NCI-H446 treated with DMSO at 0.1 percent for 48 hours (cell line): ENCODE measurements at places on chromosomes 3 and 15.

DNA sequence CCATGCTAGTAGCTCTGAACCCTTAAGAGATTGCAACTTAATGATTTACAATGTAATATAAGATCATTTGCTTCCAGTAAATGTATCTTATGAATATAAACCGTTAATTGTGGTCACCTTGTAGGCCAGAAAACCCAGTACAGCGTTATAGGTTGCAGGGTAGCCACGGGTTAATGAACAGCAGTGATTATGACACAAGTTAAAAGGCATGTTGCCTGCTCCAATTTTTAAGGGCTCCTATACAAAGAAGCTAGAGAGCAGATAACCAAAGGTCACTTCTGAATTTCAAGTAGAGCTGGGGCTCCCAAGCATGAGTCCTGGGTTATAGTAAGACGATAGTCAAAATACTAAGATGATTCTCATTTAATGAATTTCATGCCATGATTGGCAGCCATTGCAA lies 13.5 kb downstream of the GUCA1C start:
- DNase-seq, result no peak

DNA sequence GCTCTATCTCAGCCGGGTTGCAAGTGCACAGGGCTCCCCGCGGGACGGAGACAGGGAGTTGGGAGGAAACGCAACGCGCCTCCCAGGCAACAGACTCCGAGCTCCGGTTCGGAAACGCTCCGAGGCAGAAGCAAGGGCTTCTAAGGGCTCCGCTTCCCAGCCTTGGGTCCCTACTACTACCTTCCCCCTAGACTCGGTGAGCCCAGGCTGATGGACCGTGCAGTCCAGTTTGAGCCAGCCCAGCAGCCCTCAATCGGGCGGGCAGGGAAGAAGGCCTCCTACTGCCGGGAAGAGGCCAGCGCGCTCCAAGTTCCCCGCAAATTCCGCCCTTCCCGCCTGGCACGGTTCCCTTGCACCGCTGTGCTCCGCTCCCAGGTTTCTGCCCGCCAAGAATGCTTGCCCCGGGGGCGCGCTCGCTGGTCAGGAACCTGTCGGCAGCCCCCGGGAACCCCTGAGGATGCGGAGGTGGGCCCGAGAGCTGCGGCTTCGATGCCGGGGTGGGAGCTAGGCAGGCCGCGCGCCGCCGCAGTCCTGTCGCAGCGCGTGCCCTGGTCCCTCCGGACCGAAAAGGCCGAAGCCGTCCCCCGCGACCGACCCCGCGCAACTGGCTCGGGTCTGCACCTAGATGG lies 728 bp downstream of the TRANK1 start:
- DNase-seq, result no peak

- DNase-seq, result no peak
These were observed 66.8 kb downstream of the FLNB start for GRCh38 chr3:58074997-58075396.

DNA sequence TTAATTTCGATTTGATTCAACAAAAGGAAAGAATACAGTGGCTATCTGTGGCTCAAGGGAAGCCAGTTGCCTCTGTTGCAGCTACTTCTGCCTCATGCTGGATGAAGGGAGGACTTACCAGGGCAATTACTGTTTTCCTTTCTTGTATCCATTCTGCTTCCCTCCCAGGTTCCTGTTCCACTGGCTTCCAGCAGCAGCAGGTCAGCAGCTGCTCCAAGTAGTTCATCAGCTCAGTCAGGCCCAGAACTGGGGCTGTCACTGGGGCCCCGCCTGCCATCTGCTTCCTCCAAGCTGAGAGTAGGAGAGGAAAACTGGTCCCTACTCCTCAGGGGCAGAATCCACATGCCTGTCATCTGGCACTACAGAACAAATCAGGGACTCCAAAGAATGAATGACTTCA lies 48.6 kb upstream of the ULK4 start:
- DNase-seq, result peak; percentile 31

DNA sequence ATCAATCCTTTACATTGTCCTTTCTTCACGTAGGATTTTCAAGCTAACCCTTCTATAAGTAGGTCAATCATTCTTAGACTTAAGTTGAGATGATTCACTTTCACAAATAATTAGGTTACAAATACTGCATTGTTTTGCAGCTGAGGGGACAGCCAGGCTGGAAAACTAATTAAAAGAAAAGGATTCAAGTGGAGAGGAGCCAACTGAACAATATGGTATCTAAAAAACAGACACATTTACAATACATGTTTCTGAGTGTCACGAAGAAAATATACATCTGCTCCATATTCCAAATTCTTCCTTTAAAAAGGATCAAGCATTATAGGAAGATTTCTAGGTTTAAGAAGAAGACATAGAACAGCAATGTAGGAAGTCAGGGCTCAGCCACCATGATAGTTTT lies 70.2 kb downstream of the PEAK1 start:
- DNase-seq, result no peak
